ENCODE measurements at places on chromosomes 7 and 10. TPM values are rescaled to one million over a fixed set of nuclear protein-coding genes. Genes with fewer than 3 reads are reported as not detected.
A peak's percentile ranks its signal among the peaks of the same experiment; 100 is the strongest.

GRCh38 chr7:51366930-51367613, 50.5 kb upstream of the COBL start:
- DNase-seq = peak; percentile 40

GRCh38 chr10:98745645-98746044, 298.9 kb upstream of the HPS1 start:
- no peak for DNase-seq

DNA sequence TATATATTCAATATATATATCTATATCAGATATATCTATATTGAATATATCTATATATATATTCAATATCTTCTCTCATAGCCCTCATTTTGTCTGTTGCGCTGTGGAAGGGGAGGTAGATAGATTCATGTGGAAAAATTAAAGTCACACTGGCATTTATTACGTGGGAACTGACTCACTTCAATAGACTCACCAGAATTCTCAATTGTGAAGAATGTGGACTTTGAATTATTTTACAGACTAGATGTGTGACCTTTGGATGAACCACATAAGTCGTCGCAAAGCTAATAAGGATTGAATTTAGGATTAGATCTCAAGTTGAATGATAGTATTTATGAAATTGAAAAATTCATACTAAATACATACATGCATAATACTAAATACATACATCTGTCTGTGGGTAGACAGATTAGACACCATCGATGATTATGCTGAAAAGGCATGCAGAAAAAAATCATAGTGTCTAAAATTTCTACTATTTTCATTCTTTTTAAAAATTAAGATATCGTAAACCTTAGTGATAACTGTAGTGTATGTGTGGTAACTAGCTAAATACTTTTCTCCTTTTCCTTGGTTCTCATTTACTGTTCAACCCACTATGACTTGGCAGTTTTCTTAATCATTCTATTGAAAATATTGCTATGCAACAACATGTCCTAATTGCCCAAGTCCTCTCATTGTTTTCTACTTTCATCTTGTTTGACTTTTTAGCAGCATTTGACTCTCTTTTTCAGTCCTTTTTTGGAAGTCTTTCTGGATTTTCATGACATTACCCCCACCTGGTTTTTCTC, 61.8 kb upstream of the A1CF start:
- DNase-seq = no peak

DNA sequence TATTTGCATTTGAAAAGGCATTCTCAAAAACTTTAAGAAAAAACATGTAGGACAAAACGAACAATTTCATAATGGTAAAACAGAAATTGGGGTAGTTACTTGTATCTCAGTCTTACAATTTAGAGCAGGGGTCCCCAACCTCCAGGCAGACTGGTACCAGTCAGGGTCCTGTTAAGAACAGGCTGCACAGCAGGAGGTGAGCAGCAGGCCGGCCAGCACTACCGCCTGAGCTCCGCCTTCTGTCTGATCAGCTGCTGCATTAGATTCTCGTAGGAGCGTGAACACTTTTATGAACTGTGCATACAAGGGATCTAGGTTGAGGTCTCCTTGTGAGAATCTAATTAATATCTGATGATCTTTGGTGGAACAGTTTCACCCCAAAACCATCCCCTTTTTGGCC, 77.3 kb downstream of the SEMA3A start:
- DNase-seq = no peak

- DNase-seq = no peak
These were observed 8.2 kb upstream of the CLIP2 start for GRCh38 chr7:74280985-74281384.

GRCh38 chr7:36506820-36507219, 117.2 kb downstream of the ANLN start:
- no peak for DNase-seq

- no peak for DNase-seq
These were observed 93.5 kb upstream of the NEBL start for GRCh38 chr10:20990604-20991003.

- no peak for DNase-seq
These were observed 47.2 kb upstream of the SEMA3E start for GRCh38 chr7:83696101-83696500.

- DNase-seq = no peak
These were observed 43.5 kb downstream of the TRRAP start for GRCh38 chr7:98921608-98922372.

DNA sequence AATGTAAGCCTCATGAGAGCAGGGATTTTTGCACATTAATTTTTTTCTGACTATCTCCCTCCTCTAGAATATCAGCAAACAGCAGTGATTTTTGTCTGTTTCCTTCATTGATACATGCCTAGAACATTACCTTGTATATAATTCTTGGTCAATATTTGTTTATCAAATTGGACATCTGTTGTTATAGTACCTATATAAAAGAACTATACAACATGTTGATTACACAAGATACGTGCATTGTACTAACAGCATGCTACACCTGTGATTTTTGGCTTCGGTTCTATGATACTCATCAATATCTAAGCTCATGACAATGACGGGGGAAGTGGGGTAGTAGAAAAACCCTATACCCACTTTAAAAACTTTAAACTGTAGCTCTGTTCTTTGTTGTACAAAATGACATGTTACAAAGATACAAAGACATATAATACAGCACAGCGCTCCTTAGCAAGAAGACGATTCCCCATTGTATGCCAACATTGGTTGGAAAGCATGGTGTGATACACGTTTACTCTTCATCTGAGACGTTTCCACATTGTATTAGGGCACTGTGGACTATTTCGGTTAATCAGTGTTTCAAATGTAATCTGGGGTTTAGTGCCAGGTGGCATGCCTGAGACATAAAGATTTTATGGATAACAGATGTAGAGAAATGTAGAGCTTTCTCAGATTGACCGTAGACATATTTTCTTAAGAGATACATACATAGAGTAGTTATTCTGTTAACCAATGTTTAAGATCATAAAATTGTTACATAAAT, 70.5 kb upstream of the FOXP2 start:
- DNase-seq = no peak

- DNase-seq = peak; percentile 53
These were observed 870 bp downstream of the FZD1 start for GRCh38 chr7:91264924-91265681.

DNA sequence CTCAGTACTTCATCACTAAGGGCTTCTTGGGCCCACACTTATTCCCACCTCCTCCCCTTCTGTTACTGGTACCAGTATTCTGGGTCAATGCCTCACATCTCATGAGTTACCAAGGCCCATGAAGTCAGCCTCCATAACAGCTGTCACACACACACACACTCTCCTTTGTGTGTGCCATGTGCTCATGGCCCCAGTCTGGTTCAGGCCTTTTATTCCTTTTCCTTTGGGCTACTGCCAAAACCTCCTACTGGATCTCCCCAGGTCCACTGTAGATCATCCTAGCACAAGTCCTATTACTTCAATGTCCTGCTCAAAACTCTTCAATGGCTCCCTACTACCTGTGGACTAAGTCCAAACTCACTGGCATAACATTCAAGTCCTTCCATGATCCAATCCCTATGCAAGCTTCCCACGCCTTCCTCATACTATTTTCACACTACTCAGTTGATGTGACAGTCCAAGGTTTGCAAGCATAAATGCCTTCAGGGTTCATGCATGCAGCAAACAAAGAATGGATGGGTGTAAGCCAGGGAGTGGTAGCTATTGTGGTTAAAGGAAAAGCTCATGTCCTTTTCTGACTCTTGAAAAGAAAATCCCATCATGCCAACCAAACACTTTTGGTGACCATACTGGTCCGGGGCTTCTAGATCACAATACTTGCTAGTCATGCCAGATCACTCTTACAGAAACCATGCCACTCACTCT, 68.1 kb downstream of the CCDC6 start:
- DNase-seq = no peak

HHEX gene
- total RNA-seq = 128 TPM

CFAP69 gene
- total RNA-seq = 31.6 TPM

- peak; percentile 45 for DNase-seq
These were observed 83.9 kb downstream of the JAZF1 start for GRCh38 chr7:28096713-28097112.

CLEC5A gene
- 1.2 TPM for total RNA-seq

GRCh38 chr7:105910172-105910571, 33.8 kb upstream of the ATXN7L1 start:
- no peak for DNase-seq

DNA sequence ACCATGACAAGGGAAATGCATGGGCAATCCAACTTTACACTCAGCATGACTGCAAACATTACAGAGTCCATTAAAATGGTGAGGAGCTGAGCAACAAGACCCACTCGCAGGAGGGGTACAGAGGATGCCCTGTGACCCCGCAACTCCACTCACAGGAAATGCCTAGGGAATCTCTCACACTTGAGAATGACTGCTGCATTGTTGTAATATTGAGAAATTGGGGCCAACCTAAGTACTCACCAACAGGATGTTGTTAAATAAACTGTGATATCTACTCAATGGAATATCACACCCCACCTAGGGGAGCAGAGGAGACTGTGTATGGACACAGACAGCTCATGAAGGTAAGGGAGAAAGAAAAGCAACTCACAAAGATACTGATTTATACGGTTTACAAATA, 53.4 kb upstream of the CAMK2B start:
- DNase-seq = no peak

SEMA3E gene
- total RNA-seq = 0.94 TPM

DNA sequence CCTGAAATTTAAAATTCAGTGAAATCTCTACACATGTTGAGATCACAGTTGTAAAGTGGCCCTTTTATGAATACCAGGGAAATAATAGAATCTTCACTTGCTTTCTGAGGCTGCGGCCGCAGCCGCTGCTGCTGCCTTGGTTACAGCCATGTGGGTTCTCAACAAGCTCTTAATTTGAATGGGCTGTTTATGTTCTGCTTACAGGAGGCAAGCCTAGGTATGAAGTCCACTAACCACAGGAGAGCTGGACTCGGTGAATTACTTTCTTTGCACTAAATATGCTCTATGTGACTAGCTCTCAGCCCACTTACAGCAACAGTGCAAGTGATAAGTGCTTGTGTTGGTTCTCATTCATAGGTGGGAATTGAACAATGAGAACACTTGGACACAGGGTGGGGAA, 410.8 kb downstream of the SFMBT2 start:
- peak; percentile 22 for DNase-seq

TEX47 gene
- not detected for total RNA-seq

GRCh38 chr7:140641524-140642195, 1.0 kb upstream of the DENND2A start:
- no peak for DNase-seq

DNA sequence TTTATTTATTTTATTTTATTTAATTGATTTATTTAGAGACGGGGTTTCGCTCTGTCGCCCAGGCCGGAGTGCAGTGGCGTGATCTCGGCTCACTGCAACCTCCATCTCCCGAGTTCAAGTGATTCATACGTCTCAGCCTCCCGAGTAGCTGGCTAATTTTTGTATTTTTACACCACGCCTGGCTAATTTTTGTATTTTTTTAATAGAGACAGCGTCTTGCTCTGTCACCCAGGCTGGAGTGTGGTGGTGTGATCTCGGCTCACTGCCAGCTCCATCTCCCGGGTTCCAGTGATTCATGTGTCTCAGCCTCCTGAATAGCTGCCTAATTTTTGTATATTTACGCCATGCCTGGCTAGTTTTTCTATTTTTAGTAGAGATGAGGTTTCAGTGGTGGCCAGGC, 34.2 kb downstream of the AP5Z1 start:
- DNase-seq = no peak

GRCh38 chr7:105618016-105618296, 36.7 kb upstream of the EFCAB10 start:
- no peak for DNase-seq

DNA sequence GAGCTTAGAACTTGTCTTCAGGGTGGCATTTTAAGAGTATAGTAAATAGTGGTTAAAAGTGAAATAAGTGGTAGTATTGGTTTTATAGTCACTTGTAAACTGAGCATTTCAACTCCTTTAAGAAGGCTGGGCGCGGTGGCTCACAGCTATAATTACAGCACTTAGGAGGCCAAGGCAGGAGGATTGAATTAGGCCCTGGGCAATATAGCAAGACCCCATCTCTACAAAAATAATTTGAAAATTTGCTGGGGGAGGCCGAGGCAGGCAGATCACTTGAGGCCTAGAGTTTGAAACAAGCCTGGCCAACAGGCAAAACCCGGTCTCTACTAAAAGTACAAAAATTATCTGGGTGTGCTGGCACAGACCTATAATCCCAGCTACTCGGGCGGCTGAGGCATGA, 64.4 kb upstream of the BAMBI start:
- DNase-seq = no peak

ITPRID1 gene
- not detected for total RNA-seq

ZWINT gene
- total RNA-seq = 4.0 TPM

DNA sequence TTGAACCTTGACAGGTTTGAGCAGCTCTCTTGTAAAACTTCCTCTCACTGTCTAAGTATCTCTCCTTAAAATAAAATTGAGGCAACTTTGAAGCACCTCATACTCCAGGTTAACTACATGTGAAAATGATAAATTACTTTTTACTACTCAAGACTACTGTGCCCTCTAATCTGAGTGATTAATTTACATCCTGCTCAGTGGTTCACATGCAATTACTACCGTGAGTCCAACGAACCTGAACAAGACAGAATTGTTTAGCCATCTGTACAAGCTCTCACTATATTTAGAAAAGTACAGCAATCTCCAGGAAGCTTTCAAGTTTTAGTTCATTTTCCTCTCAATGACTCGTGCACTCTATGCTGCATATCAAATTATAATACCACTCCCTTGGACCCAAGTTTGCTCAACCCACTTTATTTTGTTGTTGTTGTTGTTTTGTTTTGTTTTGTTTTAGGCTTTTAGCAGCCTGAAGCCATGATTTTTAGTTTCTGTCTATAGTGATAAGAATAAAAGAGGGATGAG, 21.2 kb downstream of the PDE1C start:
- DNase-seq = no peak

DNA sequence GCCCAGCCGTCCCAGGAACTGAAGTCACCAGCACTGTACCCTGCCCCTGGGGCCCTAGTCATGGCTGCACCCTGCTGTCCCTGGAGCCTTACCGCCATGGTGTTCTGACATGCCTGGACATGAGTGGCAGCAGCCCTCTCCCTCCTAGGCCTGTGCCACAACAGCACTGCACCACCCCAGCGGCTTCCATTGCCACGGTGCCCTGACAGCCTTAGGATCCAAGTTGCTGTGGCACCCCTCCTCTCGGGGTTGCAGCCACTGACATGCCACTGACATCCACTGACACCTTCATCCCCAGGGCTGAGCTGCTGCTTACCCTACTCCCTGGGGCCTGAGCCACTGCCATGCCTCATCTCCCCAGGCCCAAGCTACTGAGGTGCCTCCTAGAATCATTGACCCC, 39.6 kb upstream of the SHH start:
- DNase-seq = no peak

DNA sequence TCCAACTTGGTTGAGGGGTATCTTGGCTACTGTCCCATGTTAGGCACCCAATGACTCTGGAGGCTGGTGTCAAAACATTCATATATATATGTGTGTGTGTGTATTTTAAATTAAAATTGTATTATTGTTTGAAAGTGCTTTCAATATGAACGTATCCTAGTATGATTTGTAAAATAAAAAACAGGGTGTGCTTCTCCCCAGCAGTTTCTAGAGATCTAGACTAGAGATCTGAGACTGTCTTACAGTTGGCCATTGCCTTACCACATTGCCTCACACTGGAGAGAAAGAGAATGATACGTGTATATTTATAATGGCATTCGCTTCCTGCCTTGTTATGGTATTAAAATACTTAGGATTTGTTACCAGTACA, 1.2 kb downstream of the BAG3 start:
- peak; percentile 40 for DNase-seq

Data from thyroid gland (tissue), 4 donors.